GM23338 (cell line): ENCODE measurements at places on chromosomes 12 and 14. TPM values are rescaled to one million over a fixed set of nuclear protein-coding genes. Genes with fewer than 3 reads are reported as not detected.

Gene SRRM4
- total RNA-seq, result 0.63 and 0.93 TPM in 2 replicates

Gene SERPINA1
- not detected in 2 replicates for total RNA-seq

Gene RHOJ
- total RNA-seq, result 0.17 TPM in 1 of 2 replicates, not detected in the other

Gene KRT8
- total RNA-seq, result 250 and 264 TPM in 2 replicates

GRCh38 chr14:74502236-74503019 lies 8.9 kb downstream of the ISCA2 start:
- peak; percentile 83 for DNase-seq

- DNase-seq, result no peak
Observed at GRCh38 chr12:17793854-17794253, 296.1 kb downstream of the RERGL start.

GRCh38 chr12:74144396-74144795 lies 393.2 kb upstream of the ATXN7L3B start:
- DNase-seq, result no peak
